ENCODE measurements at places on chromosomes 6 and 20. TPM values are rescaled to one million over a fixed set of nuclear protein-coding genes. Genes with fewer than 3 reads are reported as not detected.

The GRIK2 gene
- total RNA-seq: not detected

The MUC21 gene
- total RNA-seq: not detected

The GPR6 gene
- not detected for total RNA-seq

The PPP1R16B gene
- not detected for total RNA-seq

The EBF4 gene
- total RNA-seq: 0.37 TPM

The BPIFA1 gene
- not detected for total RNA-seq

The CTCFL gene
- total RNA-seq: not detected

The CLDN20 gene
- total RNA-seq: not detected

The B3GAT2 gene
- under 0.01 TPM for total RNA-seq

The NDUFAF4 gene
- total RNA-seq: 14.3 TPM

Data from subcutaneous preadipocyte (primary cell).